ENCODE measurements at places on chromosomes 6 and 20.
A peak's percentile ranks its signal among the peaks of the same experiment; 100 is the strongest.

DNA sequence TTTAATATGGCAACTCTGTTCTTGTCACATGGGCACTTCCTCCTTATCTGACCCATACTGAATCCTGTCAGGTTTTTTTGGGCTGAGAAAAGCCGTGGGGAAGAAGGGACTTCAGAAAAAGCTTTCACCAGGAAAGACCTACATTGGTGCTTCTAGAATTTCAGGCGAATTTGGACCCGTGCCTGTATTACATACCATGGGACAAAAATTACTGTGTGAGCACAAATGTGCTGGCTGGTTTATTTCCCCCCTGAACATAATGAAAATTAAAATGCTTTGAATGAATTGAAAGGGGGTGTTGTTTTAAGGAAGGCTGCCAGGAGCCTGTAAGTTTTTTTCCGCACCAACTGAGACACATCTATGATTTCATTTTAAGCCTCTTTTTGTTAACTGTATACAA lies 29.6 kb downstream of the CAP2 start:
- DNase-seq, result no peak

GRCh38 chr6:35510916-35511561 lies 1.7 kb downstream of the TULP1 start:
- no peak for DNase-seq

- DNase-seq, result no peak
Measured at GRCh38 chr6:85672623-85673022, 29.9 kb upstream of the SYNCRIP start.

GRCh38 chr6:160222491-160222890 lies 36.1 kb downstream of the SLC22A2 start:
- no peak for DNase-seq

DNA sequence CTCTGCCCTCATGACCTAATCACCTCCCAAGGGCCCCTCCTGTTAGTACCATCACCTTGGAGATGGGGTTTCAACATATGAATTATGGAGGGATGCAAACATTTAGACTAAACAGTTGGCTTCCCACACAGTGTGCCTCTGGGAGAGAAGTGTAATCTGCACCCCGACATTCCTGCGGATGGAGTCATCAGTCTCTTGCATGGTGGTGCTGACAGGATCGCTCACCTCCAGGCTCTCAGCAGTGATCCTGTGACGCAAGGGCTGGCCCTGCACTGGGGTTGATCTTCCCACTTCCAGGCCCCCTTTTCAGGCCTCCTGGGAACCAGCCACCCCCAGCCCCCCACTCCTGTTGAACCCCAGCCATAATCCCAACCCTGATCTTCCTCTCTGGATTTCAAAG lies 16.0 kb upstream of the PI16 start:
- peak; percentile 98 for DNase-seq

DNA sequence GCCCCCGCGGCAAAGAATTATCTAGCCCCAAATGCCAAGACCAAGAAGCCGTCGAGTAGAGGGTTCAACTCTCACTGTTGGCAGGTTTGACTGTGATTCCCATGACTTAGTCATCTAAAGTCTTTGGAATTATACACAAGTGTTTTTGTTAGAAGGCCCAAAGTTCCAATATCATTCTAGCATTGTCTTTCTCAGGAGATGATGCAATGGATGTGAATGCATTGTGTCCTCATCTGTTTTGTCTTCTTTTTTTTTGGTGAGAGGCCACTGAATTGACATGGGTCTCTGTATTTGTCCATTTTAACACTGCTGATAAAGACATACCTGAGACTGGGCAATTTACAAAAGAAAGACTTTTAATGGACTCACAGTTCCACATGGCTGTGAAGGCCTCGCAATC lies 290.5 kb upstream of the ZFP64 start:
- DNase-seq, result no peak

Measured in brain microvascular endothelial cell (primary cell).